ENCODE measurements at places on chromosomes 2 and 18.

DNA sequence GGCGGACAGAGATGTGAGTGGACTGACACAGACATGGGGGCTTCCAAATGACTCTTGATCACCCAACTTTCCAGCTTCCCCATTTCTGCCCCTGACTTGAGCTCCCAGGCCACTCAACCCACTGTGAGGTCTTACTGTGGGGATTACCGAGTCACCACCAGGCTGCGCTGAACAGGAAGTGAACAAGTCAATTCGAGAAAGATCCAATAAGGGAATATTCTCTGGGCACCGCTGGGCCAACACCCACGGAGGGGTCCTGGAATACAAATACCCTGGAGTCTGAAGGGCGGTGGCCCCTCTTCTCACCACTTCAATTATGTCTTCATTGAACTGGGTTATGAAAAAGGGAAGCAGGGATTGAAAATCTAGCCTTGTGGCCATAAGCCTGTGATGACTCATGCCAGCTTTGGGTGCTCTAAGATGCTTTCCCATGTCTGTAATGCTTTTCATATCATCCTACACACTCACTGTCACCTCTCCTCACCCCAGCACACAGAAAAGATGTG is 37.7 kb downstream of the BCL11A start:
- DNase-seq = no peak

GRCh38 chr18:54209471-54210180 is 14.8 kb downstream of the MBD2 start:
- DNase-seq = no peak

DNA sequence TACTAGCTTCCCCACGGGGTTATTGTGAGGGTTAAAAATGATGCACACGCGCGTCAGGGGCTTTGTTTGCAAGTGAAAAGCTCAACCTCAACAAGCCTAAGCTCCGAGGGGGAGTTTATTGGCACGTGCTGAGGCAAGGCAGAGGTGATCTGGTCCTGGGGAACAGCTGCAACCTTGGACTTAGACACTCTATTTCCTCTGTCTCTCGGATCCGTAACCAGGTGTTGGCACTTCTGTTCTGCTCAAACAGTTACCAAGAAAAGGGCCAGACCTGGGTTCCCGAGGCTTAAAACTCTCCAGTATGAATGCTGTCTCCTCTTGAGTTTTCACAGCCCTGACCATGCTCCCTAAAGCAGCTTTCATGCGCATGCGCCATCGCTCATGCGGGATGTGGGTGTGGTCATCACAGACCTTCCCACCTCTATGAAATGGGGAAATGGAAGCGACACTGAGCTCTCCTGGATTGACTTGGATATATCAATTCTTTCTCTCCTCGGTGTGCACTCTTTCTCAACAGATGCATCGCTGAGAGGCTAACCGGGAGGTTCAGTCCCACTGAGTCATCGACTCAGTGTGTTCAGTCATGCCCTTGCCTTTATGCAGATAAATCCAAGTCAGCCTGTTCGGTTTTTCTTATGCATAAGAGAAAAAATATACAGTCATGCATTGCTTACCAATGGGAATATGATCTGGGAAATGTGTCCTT is 19.9 kb upstream of the RAB31 start:
- DNase-seq = no peak

DNA sequence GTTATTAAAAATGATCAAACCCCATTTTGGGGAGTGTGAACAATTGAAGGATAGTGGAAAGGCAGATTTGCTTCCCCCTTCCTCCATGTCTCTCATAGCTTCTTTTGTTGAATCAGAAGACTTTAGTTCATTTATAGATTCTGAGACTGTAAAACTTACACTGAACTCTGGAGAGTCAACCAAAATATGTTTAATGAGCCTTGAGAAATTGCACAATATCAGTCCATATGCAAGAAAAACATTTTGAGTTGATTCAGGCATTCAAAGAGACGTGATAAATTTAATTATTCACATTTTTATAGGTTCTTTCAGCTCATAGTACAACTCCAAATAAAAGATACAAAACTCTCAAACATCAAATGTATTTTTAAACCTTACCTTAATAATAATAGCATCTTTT is 354.4 kb upstream of the SPRED2 start:
- DNase-seq = no peak

DNA sequence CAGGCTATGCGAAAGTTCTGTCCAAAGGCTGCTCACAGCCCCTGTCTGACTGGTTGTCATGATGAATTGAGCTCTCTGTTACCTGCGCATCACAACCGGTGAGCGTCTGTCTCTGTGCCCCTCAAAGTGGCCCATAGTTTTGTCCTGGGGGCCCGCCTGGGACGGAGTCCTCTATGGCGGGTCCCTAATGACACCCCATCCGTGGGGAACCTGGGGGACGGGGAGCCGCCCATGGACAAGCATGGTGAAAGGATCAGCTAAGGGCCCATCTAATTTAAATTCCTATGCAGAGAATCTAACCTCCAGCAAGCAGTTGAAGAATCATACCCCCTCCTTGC is 473 bp downstream of the ELMOD3 start:
- no peak for DNase-seq

DNA sequence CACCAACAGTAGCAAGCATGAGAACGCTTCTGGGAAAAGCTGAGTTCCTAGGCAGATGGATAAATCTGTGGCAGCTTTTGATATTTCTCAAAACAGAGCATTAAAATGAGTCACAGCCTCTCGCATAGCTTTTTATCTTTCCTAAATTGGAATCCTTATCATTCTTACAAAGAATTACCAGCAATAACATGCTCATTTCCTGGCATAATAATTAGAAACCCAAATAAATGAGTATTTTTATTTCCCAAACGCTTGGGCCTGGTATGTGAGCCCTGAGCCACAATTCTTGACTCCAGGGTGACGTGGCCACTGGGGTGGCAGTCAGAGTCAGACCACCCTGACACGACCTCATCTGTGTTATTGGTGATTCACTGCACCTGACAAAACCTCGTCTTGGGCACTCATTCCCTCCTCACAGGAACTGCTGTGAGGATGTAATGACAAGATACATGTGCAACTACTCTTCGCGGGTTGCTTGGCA is 210.7 kb downstream of the ARL4C start:
- DNase-seq = no peak

DNA sequence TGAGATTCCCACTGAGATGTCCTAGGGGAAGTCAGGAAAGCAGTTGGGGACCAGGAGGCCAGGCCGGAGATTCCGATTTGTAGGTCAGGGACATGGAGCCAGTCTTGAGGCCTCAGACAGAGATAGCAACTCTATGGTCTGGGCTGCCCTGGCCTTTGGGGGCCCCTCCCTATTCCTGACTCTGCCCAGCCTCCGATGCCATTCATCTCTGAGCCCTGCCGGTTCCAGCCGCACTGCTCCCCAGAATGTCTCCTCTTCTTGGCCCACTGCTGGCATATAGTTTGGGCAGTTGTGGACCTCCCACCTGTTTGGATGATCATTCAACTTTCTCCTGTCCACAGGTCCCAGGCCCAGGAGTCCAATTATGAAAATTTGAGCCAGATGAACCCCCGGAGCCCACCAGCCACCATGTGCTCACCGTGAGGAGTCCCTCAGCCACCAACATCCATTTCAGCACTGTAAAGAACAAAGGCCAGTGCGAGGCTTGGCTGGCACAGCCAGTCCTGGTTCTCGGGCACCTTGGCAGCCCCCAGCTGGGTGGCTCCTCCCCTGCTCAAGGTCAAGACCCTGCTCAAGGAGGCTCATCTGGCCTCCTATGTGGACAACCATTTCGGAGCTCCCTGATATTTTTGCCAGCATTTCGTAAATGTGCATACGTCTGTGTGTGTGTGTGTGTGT is 16.4 kb downstream of the SIGLEC15 start:
- no peak for DNase-seq

DNA sequence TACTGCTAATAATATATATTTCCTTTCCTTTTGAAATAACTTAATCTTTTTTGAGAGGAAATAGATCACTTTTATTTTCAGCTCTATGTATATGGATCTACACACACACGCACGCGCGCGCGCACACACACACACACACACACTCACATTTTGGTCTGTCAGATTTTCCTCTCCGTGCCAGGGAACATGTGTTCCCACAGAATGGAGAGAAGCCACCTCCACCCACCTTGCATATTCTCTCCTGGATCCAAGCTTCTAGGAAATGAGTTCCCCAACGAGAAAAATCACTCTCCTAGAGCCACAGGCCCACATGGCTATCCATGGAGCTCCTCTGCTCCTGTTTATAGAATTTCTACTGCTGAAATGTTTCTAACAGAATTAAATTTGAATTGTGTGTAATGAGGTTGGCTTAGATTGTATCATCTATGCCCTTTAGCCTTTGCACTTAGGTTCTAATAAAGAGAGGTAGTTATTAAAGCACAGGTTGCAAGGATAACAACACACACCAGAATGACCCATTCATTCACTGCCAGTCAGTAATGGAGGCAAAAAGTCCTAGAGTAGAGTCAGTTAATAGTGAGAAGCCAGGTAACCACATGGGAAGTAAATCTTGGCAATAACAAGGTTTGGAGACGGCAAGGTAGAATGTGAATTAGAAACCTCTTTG is 19.7 kb downstream of the IFIH1 start:
- DNase-seq = no peak

GRCh38 chr2:55482186-55482884 is 37.2 kb upstream of the CFAP36 start:
- DNase-seq = no peak

DNA sequence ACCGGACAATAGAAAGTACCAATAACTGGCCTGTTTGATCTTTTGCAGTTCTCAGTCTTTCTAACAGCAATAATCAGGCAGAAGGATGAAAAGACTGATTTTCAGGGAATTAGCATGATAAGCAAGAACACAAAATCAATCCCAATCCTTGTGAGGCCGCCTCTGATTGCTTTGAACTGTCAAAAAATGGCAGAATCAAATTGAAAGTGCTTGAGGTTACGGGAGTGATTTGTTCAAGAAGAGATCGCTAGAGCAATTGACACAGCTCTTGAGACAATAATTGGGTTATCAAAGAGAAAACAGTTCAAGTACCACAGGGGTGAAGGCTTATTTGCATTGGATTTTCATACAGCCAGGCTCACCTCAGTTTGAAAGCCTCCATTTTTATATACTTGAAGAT is 663.4 kb downstream of the ARHGAP15 start:
- DNase-seq = no peak

DNA sequence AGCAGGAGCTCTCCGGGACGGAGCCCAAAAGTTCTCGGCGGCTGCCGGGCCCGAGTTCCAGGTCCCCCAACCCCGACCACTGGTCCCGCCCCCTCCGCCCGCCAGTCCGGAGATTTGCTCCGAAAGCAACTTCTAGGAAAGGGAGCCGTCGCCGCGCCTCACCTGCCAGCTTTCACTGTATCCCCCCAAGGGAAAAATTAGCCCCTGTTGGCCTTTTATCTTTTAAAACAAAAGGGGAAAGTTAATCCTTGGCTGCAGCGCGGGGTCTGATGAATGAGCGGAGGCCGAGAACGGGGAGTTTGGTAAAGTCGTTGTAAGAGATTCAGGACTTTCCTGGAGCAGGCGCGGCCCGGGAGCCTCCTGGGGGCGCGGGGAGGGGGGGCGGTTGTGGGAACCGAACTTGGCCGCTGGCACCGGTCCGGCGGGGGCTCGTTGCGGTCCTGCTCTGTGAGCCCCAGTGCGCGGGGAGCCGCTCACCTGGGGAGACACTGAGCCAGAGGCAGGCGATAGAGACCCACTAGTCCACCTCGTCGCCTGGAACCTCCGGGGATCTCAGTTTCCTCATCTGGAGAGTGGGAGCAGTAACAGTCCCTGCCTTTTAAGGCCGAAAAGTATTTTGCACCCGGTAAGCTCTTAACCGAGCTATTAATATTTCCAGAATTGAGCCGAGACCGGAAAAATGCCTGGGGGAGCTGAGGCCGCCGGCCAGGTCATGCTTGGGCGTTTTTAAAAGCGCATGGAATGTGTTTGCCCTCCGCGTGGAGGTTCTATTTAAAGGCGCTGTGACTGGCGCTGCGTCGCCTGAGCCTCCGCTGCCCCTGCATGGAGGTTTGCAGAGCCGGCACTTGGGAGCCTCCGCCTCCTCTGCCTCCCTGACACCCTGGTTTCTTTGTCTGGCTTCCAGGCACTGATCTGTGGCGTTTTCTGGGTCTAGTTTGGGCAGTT is 1.1 kb downstream of the EFHD1 start:
- DNase-seq = no peak

GRCh38 chr2:211436182-211436581 is 879.8 kb downstream of the CPS1 start:
- DNase-seq = no peak

DNA sequence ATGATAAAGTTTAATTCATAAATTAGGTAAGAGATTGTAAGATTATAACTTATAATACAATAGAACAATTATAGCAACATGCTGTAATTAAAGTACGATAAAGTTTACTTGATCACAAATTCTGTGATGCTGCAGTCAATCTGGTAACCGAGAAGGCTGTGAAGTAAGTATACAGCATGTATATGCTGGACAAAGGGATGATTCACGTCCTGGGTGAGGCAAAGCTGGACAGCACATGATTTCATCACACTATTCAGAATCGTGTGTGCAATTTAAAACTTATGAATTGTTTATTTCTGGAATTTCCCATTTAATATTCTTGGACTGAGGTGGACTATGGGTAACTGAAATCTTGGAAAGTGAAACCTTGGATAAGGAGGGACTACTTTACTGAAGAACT is 522.2 kb upstream of the CNTNAP5 start:
- DNase-seq = no peak

DNA sequence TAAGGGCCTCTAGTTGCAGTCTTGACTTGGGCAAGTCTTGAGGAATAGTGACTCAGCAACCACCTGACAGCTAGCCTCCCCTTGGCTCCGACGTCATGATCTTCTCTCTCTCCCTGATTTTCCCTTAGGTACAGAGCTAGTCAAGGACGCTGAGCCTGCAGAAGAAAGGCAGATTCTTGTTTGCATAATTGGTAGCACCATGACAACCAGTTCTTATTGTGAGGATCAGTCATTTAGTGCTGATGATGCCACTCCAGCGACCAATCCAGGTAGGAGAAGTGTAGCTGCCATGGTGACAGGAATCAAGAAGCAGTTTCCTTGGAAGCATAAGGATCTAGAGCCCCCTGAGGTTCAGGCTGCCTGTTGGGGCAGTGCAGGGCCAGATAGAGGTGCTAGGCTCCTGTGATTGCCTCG is 2.8 kb upstream of the RESP18 start:
- no peak for DNase-seq

- DNase-seq = no peak
Measured at GRCh38 chr2:175123254-175123653, 44.7 kb downstream of the ATF2 start.

- no peak for DNase-seq
Measured at GRCh38 chr2:64942693-64943092, 46.5 kb upstream of the SLC1A4 start.

- DNase-seq = no peak
Measured at GRCh38 chr2:135825550-135826176, 11.3 kb downstream of the LCT start.

DNA sequence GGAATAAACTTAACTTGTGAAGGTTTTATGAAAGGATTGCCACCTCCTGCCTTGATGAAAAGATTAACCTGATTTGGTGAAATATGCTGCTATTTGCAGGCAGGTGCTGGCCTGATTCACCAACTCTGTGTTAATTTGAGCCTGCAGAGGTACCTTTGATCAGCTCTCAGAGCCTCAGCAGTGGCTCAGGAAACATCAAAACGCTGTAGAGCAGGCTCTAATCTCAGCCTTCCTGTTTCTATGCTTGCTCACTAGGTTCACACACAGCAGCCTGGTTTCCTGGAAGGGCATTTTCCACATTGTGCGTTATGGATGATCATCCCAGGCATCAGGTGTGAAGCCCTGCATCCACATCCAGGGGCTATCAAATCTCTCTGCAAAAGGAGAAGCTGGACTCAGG is 16.9 kb downstream of the TGIF1 start:
- no peak for DNase-seq

GRCh38 chr2:47850198-47850597 is 56.1 kb downstream of the FBXO11 start:
- no peak for DNase-seq
